NCI-H146 (cell line): ENCODE measurements at places on chromosomes 7 and 10.

GRCh38 chr10:73644015-73644743 lies 2.9 kb upstream of the MYOZ1 start:
- DNase-seq, result peak; percentile 59

DNA sequence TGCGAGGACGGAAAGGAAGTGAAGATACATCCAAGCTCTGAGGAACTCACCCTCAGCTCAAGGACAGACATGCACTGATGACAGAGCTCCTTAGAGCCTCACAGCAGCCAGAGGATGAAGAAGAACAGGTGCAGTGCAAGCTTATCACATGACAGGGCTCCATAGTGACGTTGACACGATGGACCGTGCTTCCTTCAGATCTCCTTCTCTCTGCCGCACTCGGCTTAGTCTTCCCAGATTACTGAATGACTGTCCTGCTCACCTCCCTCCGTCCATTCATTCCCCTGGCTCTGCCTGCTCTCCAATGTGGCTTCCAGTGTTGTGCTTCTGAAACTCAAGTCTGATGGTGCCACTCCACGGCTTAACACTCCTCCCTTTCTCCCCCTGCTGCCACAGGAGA lies 161.5 kb upstream of the PFKP start:
- DNase-seq, result no peak

DNA sequence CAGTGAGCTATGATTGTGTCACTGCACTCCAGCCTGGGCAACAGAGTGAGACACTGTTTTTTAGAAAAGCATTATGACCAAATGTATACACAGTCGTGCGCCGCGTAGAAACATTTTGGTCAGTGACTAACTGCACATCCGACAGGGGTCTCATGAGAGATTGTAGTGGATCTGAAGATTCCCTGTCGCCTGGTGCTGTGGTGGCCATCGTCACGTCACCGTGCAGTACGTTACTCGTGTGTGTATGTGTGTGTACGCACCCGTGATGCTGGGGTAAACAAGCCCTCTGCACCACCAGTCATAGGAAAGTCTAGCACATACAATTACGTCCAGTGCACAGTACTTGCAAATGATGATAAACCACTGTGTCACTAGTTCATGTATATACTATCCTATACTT lies 109.4 kb downstream of the ELFN1 start:
- DNase-seq, result no peak

GRCh38 chr7:27219821-27220220 lies 19.9 kb upstream of the HOXA13 start:
- no peak for DNase-seq

- peak; percentile 22 for DNase-seq
Measured at GRCh38 chr7:32941681-32942414, 15.4 kb upstream of the FKBP9 start.

GRCh38 chr10:93437086-93437945 lies 44.8 kb downstream of the MYOF start:
- no peak for DNase-seq

- DNase-seq, result no peak
Measured at GRCh38 chr7:16978358-16979244, 96.8 kb upstream of the AGR3 start.

GRCh38 chr7:24722386-24723177 lies 34.7 kb downstream of the GSDME start:
- DNase-seq, result peak; percentile 41

DNA sequence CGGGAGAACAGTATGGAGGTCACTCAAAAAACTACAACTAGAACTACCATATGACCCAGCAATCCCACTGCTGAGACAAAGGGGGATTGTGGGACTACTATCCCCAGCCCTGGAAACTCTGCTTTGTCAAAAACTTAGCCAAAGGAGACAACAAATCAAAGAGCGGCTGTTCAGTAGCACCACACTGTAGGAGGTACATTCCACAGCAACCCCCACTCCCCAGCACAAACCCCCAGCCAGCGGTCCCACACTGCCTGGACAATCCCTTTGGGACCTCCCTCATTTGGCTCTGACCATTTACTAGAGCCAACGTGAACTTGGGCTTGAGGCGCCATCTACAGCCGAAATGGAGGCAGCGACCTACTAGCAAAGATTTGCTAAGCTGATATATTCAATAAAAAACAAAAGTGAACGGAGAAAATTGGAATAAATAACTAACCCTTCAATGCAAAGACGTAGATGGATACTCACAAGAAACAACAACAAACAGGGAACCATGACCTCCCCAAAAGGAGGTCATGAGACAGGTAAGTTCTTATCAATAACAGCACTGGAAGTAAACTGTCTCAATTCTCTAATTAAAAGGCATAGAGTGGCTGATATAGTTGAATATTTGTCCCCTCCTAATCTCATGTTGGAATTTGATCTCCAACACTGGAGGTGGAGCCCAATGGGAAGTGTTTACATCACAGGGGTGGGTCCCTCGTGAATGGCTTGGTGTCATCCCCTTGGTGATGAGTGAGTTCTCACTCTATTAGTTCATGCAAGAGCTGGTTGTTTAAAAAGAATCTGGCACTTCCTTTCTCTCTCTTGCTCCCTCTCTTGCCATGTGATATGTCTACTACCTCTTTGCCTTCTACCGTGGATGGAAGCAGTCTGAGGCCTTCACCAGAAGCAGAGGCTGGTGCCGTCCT lies 119.0 kb upstream of the KCNMA1 start:
- DNase-seq, result peak; percentile 66

DNA sequence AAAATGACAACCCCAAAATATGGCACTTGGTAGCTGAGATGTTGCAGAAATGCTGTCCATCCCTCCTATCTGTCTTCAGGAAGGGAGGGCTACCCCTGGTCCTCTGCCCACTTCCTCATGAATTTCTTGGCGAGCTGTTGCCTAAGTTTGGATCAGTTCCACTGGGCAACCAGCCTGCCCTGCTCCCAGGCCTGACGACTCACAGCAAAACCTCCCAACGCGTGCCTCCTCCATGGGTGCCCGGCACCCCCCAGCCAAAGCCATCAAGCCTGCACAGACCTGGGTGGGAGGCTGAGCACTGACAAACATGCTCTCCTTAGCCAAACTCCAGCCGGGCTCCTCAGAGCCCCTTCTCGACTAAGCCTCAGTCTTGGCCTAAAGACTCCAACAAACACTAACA lies 8.9 kb downstream of the VSTM4 start:
- DNase-seq, result no peak

- DNase-seq, result no peak
Measured at GRCh38 chr10:62068464-62068863, 167.0 kb downstream of the ARID5B start.

DNA sequence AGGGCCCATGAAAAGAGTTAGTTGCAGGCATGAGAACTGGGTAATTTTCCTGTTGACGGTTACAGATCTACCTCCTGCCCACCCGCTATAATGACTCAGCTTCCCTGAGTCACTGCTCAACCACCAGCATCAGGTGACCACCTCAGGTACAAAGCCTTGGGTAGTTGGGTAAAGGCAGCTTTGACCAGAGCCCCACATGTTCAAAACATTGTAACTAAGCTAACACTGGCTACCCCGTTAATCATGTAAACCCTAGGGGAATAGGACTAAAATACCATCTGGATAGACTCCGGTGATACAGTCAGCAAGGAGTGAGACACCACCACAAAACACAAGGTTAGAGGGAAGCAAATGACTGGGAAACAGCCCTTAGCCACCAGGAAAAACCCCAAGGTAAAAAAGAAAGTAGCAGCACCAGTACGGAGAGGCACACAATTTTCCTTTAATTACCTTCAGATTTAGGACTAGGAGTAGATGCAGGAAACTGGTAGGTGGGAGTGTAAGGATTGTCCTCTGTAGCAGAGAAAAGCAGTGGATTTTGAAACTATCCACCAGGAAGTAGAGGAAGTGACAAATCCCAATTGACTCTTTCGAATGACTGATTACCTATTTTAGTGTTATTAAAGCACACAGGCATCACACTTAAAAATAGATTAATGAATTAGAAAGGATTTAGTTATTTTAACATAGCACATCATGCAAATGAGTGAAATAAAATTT lies 103.5 kb upstream of the PDLIM1 start:
- no peak for DNase-seq

GRCh38 chr7:32347244-32347828 lies 142.8 kb downstream of the LSM5 start:
- no peak for DNase-seq

GRCh38 chr7:117014673-117015133 lies 61.4 kb downstream of the ST7 start:
- no peak for DNase-seq

DNA sequence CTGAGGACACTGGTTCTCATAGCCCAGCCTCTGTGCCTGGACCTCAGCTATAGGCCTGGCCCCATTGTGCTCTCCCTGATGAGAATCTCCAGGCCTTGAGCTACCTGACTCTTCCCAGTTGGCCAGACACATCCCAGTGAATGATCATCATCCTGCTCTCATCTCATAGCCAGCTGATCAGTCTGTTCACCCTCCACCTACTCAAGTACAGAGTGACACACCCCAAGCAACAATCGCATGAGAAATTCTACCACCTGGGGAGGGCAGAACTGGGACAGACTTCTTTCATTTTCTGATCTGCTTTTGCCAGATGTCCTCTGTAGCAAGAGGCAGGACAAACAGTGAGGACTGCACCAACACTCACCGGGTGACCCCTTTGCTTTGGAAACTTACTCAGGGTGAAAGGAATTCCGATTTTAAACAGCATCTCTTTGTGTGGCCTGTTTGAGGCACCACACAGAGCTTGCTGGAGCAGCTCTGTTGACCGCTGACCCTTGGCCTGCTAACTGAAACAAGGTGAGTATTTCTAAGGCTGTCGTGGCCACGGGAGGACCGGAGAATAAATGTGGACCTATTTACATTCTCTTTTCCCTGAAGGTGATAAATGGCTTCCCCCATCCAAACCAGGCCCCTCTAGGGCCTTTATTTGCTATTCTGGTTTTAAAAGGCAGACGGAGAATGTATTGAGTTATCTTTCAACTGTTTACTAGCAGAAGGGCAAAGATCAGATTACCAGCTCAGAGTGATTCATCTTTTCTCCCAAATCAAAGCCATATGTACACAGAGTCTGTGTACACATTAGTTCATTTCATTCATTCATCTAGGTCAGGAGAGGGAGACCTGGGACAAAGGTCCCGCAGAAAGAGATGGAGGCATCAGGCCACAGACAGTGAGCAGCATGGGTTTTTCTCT lies 181.4 kb upstream of the TNS3 start:
- peak; percentile 96 for DNase-seq

- DNase-seq, result no peak
Measured at GRCh38 chr7:50141854-50142253, 48.8 kb upstream of the ZPBP start.

- DNase-seq, result no peak
Measured at GRCh38 chr7:2473496-2474180, 2.6 kb downstream of the GRIFIN start.

DNA sequence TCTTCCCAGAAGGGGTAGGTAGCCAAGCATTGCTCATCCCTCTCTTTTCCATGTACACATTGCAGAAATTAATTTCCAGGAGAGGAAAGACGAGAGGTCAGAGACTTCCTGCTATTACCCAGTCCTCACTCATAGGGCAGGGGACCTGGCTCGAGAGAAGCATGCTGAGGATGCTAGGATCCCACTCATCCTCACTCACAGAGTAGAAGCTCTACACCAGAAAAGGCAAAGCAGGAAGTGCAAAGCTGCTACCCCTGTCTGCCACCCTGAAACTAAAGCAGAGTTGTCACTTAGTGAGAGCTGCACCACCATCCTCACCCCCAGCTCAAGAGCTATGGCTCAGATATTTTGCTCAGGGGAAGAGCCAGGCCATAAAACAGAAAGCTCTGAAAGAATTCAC lies 9.9 kb downstream of the OR9A2 start:
- DNase-seq, result no peak

DNA sequence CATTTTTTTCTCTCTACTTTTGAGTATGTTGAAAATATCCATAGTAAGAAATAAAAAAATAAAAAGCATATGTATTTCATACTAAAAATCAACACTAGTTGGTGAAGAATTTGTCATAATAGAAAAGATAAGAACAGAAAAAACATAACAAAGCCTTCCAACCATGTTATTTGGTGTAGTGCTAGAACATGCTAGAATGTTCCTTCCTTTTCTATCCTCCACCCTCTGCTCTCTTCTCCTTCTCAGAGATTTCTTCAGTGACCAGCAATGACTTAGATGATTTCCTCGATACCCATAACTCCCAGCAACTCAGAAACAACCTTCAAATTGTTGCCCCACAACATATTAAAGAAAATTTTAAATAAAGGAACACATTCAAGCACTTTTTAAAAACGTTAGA lies 2.6 kb downstream of the ZC3HAV1 start:
- no peak for DNase-seq

DNA sequence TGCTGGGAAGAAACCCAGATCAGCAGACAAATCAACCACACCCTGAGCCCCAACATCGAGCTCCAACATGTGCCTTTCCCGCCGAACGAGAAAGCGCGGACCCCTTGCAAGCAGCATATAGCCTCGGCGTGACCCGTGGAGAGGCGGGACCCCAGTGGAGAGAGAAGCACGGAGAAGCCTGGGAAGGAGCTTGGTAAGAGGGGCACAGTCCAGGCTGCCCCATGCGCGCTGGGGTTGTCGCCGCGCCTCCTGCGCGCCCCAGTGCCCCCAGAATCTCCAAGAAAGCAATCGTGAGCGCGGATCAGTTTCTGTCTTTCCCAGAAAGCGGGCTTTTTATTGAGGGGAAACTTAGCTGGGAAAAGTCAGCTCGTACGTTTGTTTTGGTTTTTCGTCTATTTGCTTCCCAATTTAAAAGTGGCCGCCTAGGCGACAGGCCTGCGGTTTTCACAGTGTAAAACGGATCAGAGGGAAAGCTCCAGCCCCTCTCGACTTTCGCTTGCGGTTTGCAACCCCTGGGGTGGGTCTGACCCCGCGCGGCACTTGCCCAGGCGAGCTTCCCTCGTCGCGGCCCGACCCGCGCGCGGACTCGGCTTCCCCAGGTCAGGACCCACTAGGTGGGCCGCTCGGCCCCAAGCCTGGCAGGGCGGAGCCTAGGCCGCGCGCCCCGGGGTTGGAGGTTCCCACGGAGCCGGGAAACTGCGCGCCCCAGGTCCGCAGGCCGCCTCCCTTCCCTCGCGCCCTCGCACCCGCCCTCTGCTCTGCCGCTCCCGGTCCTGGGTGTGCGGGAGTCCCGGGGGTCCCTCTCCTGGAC lies 31.1 kb downstream of the SKIDA1 start:
- DNase-seq, result peak; percentile 62

- no peak for DNase-seq
Measured at GRCh38 chr10:683448-684071, 5.9 kb downstream of the DIP2C start.

DNA sequence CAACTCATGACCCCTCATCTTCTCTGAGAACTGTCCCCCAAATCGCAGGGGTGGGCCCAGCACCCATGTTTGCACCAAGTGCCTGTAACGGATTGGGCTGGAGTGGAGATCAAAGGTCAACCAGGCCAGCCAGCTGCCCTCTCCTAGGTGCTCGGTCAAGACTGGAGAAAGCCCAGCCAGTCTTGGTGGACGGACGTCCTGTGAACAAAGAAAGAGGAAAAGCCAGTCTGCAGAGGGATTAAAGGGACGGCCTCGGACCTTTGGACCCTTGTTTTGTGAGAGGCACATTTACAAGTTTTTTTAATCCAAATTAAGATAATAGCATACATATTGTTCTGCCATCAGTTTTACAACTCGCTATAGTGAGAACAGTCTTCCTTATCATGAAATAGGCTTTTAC lies 31.7 kb upstream of the GALNTL5 start:
- no peak for DNase-seq

GRCh38 chr10:7317786-7318446 lies 92.9 kb downstream of the SFMBT2 start:
- DNase-seq, result no peak
